ENCODE measurements at places on chromosomes 1 and 21.

DNA sequence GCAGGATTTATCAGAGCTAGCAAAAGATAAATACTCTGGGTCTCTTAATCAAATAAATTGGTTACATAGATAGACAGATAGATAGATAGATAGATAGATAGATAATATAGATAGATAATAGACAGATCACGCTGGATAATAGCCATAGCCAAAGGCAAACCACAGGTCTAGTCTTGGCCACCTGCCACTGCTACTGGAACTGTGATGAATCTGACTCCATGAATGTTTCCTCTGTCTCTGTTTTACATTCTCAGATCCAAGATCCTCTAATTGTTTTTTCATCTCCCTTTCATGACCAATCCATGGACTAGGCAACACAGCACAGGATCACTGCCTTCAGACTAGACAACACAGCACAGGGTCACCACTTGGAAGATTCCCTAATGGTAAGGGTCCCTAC lies 444.7 kb upstream of the NFIA start:
- DNase-seq: no peak

- no peak for DNase-seq
These were observed 25.8 kb upstream of the LRRN2 start for GRCh38 chr1:204711103-204711946.

DNA sequence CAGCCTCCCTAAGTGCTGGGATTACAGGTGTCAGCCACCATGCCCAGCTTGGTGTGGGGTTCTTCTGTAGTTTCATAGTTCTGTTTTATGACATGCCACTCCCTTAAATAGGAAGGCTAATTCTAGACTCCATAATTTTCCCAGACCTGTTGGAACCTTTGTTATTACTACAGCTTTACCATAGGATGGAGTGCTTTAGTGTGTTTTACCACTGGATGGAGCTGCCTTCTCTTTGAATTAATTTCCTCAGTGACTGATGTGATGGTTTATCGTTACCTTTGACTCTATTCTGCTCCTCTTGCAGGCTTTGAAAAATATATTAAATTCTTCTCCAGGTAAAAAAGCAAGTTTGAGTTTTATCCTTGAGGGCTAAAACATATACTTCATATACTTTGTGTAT lies 84.6 kb upstream of the NEK7 start:
- DNase-seq: no peak

DNA sequence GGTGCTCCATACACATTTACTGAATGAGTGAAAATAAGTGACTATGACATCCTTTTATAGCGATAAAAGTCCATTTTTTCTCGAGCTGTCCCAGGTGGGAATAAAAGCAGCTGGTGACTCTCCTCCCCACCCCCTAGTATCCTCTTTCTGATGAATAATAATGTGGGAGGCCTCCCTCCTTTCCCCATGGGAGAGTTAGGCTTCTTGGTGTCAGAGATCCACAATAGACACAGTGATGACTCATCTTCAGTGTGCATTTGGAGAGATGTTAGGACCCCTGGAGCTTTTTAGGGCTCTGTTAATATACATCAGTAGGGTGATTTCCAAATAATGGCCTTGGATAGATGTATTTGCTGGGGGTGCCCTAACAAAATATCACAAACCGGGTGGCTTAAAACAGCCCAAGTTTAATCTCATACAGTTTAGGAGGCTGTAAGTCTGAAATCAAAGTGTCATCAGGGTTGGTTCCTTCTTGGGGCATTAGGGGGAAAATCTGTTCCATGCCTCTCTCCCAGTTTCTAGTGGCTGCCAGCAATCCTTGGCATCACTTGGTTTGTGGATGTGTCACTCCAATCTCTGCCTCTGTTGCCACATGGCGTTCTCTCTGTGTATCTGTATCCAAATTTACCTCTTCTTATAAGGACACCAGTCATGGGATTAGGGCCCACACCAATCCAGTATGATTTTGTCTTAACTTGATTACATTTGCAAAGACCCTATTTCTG lies 4.4 kb upstream of the PHC2 start:
- DNase-seq: no peak

DNA sequence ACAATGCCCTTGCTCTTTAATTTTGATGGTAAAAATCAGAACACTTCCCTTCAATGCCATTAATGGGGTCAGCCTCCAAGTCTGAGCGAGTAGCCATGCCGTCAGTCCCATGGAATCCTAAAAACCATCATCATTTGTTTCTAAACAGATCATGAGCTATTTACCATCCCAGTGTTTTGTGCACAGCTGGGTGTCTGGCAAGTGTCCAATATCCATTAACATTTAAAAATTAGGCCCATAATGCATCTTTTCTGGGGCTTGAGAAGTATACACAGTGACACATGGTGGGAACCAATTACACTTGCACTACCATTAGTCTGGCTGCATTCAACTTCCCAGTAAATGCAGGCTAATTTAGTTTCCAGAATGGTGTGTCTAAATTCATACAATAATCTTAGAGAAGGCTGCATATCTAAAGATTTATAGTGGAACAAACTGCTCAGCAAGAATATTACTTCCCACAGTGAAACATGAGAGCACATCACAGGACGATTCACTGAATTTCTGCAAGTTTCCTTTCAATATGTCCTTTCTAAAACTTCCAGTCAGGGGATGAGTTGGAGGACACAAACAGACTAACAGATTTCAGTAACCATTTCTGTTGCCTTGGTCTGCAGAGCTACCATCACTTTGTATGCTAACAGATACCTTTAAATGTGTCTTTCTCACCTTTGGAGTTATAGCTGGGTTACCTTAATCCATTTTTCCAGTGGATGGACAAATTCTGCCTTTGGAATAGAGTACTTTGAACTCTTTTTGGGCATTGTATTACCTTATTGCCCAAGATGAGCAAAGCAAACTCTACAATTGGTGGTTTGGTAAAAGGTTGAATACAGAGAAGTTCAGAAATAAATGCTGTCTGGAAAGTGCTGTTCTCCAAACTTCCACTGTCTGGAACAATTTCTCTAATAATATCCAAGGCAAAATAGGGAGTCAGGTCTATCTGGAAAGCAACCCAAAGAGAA lies 258.0 kb downstream of the PTBP2 start:
- DNase-seq: no peak

DNA sequence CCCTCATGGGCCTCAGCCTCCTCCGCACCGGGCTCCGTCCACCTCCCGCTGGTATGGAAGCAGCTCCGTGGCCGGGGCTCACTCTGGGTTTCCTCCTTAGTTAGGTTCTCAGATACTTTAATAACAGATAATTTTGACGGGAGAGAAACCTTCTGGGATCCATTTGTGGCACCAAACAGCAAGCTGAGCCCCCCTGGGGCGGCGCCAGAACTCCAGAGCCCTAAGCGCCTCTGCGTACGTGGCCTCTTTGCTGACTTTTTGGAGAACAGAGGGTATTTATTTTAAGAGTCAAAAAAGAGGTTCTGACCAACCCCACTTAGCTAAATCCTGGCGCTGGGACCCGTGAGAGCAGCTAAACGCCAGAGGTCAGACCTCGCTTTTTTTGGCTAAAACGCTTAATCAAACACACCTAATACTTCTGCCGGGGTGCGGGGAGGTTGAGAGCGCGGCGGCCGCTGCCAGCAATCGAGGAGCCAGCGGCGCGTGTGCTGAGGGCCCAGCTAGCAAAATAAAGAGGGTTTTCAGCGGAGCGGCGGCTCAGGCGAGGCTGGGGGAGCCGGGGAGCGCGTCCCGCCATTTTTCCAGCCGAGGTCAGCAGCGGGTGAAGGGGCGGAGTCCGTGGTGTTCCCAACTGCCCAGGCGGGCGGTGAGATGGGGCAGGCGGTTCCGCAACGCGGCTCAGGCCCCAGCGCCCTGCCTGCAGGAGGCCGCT lies 171.7 kb downstream of the PRDM16 start:
- no peak for DNase-seq

DNA sequence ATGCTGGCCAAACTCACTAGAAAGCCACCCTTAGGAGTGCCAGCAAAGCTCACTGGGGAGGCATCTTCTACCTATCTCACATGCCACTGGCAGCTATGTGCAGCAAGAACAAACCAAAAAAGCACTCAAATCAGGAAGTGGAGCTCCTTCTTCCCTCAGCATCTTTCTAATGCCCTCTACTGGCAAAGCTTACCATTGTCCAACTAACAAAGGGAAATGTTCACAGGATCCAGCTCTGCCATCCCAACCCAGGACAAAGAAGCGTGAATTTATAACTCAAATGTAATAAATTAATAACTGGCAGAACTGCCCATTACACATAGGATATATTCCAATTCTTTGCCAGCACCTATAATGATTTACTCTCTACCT lies 38.9 kb downstream of the LEPR start:
- no peak for DNase-seq

DNA sequence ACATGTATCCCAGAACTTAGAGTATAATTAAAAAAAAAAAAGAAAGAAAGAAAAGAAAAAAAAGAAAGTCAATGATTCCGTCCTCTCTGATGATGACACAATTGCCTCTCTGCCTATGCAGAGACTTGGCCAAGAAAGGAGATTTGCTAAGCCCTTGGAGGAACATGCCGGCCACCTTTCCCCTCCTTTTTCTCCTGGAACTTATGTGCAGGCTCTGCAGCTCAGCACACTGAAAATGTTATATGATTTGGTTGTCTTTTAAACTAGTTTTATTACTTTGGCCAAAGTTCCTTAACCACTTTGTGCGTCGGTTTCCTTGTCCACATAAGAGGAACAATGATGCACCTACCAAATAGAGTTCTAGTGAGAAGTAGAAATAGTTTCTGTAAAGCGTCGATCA lies 111.4 kb upstream of the ZNF644 start:
- DNase-seq: no peak

- no peak for DNase-seq
These were observed 290.1 kb downstream of the DUSP10 start for GRCh38 chr1:221451741-221452140.

DNA sequence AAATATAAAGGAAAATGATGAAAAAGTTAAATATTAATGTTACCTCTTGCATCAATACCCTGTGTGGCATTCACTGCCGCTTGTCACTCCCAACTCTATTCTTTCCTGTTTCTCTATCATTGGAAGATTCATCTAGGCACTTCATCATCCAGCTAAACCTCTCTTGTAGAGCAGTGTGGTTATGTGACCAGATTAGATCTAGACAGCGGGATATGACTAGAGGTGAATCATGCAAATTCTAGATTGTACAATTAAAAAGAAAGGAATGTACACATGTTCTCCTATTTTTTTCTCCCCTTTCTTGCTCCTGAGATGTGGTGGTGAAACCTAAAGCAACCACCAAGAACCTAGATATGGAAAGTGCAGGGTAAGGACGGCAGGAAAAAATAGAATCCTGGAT lies 174.1 kb downstream of the LBR start:
- no peak for DNase-seq

DNA sequence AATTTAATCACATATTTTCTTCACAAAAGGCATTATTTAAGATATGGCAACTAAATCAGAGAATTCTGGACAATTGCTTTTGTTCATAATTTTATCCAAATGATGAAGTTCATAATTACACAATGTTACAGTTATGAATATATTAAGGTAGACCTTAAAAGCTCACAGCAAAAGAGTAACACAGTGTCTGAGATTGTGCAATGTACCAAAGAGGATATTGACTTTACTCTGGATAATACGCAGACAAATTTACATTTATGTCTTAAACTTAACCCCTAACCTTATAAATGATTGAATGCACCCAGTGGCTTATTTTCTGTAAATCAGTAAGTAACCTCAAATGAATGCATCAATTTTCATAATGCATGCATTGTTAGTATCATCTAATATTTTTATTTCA lies 216.2 kb upstream of the SAMSN1 start:
- no peak for DNase-seq

- no peak for DNase-seq
These were observed 147.3 kb downstream of the CD247 start for GRCh38 chr1:167371030-167371429.

Measured in esophagus squamous epithelium (tissue), 5 donors.